ENCODE measurements at places on chromosomes 7 and 10. TPM values are rescaled to one million over a fixed set of nuclear protein-coding genes. Genes with fewer than 3 reads are reported as not detected.

GRCh38 chr10:53045315-53045714 is 272.7 kb upstream of the MBL2 start:
- no peak for DNase-seq

DNA sequence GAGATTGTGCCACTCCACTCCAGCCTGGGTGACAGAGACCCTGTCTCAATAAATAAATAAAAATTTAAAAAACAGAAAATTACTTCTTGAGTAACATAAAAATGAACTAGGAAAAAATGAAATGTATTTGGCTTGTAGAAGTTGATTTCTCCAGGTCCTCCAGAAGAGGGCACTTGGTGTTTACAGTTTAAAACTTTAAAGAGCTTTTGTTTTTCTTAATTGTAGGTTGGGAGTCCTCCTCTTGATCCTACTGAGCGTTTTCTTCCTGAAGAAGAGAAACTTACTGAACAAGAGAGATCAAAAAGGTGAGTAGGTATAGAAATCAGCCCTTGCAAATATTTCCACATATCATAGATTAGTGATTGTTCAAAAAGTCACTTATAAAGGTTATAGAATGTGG is 16.2 kb downstream of the KIFBP start:
- DNase-seq = no peak

DNA sequence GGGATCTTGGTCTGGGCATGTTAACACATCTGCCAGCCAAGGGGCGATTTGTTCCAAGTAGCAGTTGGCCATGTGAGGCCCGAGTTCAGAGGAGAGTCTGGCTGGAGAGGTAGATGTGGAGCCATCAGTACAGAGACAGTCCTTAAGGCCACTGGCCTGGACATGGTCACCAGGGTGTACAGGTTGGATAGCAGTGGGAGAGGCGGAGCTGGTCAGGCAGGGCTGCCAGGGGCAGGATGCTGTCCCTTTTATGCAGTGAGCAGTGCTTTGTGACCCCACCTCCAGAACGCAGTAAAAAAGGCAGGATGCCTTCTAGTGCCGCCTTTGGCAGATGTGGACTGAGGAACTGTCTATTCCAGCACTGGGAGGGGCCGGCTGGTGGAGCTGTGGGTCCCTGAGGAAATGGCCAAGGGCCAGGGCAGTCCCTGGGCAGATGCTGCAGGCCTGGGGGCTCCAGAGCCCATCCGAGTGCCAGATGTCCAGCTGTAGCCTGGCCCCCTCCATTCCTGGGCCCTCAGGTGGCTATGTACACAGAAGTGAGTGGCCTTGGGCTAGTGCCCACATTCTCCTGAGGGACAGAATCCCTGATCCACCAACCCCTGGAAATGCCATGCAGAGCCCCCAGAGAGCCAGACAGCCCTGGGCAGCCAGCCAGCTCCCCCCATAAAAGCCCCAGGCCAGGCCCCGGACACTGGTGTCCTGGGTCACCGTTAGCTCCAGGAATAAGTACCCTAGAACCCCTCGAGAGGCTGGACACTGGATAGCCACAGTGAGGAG is 17.2 kb upstream of the MYL7 start:
- no peak for DNase-seq

DNA sequence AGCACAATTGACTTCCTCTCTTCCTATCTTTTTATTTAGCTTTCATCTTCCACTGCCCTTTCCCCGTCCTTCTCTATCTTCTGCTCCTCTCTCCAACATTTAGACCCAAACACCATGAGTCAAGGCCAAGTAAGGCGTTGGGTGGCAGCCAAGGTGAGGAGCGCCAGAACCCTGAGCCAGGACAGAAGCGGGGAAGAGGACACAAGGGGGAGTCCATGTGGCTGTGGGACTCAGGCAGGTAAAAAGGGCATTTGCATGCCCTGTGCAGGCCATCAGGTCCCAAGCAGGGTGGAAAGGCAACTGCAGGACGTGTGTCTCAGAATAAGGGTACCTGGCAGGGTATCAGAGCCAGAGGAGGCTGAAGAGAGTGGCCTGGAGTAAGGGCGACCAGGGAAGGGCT is 192.4 kb upstream of the PFKP start:
- no peak for DNase-seq

The AGAP9 gene
- total RNA-seq = 10.8 TPM

The AGBL3 gene
- total RNA-seq = 4.1 TPM

The CCL26 gene
- total RNA-seq = 0.89 TPM

All from mucosa of gallbladder (tissue), 1 donor.